ENCODE measurements at places on chromosomes 5 and 9. TPM values are rescaled to one million over a fixed set of nuclear protein-coding genes. Genes with fewer than 3 reads are reported as not detected.

GRCh38 chr5:147464211-147464610 is 45.7 kb downstream of the DPYSL3 start:
- peaks cover 33% of the 10 kb centered on the region for H3K4me1 ChIP-seq
- no peak for DNase-seq
- no peaks in the 10 kb centered on the region for H3K36me3 ChIP-seq
- H3K4me3 ChIP-seq = no peak overlapping the region
- no peaks in the 10 kb centered on the region for H3K27me3 ChIP-seq
- H3K27ac ChIP-seq = no peak overlapping the region

DNA sequence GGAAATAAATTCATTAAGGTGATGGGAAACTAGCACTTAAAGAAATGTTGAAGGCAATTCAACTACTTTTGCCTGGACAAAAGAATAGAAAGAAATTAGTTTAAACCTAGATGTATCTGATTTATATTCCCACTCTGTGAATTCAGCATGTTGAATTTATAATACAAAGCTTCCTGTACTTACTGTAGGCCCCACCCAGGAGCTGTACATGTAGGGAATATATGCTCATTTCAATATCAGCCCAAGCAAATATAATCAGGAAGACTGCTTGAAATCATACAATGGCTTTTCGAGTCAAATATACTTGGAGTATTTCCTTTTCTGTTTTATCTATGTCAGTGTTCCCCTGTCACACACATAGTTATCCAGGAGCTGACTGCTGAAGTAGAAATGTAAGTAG is 102.1 kb downstream of the OTULIN start:
- no peak for DNase-seq
- H3K4me1 ChIP-seq = peaks cover 35% of the 10 kb centered on the region
- H3K36me3 ChIP-seq = peaks cover 16% of the 10 kb centered on the region
- no peak overlapping the region for H3K4me3 ChIP-seq
- H3K27ac ChIP-seq = no peak overlapping the region

DNA sequence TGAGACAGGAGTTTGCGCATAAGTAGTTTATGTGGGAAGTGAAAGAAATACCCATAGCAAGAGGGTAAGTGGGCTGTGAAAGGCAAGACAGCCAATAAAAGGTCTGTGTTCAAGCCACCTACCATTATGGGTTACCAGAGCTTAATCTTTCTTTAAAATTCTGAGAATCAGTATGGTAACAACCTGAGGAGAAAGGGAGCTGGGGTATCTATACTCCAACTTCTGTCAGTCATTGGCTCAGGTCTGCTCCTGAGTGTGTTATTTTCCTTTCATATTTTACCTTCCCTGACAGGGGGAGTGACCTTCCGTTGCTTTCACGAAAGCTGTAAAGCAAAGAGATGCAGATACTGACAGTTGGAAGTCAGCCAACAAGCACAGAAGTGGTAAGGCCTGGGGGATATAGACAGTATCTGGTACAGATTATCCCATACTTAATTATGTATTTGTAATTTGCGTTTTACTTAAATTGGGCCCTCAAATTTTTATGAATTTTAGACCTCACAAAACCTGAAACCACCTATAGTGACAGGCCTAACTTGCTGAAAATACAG is 233.4 kb downstream of the RAB3C start:
- no peak for DNase-seq
- H3K4me1 ChIP-seq = no peaks in the 10 kb centered on the region
- H3K27ac ChIP-seq = no peak overlapping the region

DNA sequence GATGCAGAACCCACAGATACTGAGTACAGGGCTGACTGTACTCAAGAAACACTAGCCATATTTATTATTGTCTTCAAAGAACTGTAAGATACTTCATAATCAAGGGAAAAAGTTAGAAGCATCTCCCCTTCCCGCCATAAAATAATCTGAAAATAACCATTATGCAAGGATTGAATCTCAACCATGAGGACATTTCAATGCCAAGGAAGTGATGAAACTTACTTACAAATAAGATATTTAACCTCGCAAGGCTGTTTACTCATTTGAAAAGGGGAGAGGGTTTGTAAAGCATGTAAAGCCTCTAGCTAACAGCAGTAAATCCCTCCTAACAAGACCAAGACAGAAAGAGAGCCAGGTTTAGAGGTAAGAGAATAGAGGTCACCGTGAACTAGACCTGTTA is 6.3 kb downstream of the MYO10 start:
- no peak for DNase-seq
- no peak overlapping the region for H3K27ac ChIP-seq
- no peaks in the 10 kb centered on the region for H3K36me3 ChIP-seq
- H3K4me1 ChIP-seq = peaks cover 17% of the 10 kb centered on the region

Gene MAST4
- total RNA-seq = 55.7 TPM

- peak within 1 kb of the TSS; percentile 92 for H3K4me3 ChIP-seq
- no peaks in the 10 kb centered on the region for H3K27me3 ChIP-seq
- DNase-seq = peak; percentile 77
- H3K27ac ChIP-seq = peak within 1 kb of the TSS; percentile 90
Observed at GRCh38 chr5:442335-443238, at the start of gene EXOC3. EXOC3 (plus strand) TSS chr5:443176; CDS start chr5:446206, 3,030 bp downstream.

GRCh38 chr9:93569621-93570174 is 6.7 kb upstream of the PHF2 start:
- no peaks in the 10 kb centered on the region for H3K27me3 ChIP-seq
- H3K36me3 ChIP-seq = peaks cover 4% of the 10 kb centered on the region
- H3K27ac ChIP-seq = no peak overlapping the region
- no peak overlapping the region for H3K4me3 ChIP-seq
- H3K4me1 ChIP-seq = peaks cover 25% of the 10 kb centered on the region

DNA sequence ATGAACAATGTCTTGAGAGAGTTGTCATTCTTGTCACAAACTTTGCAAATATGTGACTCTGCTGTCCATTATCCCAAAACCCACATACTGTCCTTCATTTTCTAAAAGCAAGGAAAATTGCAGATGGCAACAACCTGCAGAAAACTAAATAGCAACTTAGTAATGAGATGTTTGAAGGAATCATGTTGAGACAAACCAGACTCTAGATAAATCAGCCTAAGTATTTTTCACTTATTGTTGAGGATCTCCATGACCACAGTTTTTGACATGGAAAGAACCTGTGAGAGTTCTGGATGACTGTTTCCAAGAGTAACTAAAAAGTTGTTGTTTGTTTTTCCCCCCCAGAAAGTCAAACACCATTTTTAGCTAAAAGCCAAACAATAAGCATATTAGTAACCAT is 535.2 kb upstream of the ZNF608 start:
- no peaks in the 10 kb centered on the region for H3K4me1 ChIP-seq
- no peaks in the 10 kb centered on the region for H3K36me3 ChIP-seq

Gene CCL21
- 6.2 TPM for total RNA-seq

DNA sequence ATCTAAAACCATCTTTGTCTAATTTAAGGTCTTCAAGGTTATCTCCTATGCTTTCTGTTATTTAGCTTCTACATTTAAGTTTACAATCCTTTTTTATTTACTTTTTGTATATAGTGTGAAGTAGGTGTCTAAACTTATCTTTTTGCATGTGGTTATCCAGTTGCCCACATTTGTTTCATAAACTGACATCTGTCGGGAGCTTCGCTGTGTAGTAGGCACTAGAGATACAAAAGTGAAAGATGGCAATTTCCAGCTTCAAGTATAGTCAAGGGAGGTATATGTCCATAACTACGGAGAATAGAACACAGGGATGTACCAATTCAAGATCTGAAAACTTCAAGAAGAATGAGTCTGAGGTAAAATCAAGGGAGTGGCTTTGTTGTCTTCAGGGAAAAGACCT is 38.7 kb upstream of the ELL2 start:
- no peak for DNase-seq
- H3K27me3 ChIP-seq = no peaks in the 10 kb centered on the region
- H3K4me3 ChIP-seq = no peak overlapping the region
- no peak overlapping the region for H3K27ac ChIP-seq
- H3K4me1 ChIP-seq = no peaks in the 10 kb centered on the region
- no peaks in the 10 kb centered on the region for H3K36me3 ChIP-seq

Gene TGFBR1
- total RNA-seq = 12.3 TPM

Gene TAF11L11
- not detected for total RNA-seq

GRCh38 chr9:121743441-121744001 is 92.1 kb downstream of the DAB2IP start:
- H3K36me3 ChIP-seq = no peaks in the 10 kb centered on the region
- H3K4me1 ChIP-seq = peaks cover 99% of the 10 kb centered on the region
- peak; percentile 87 for DNase-seq
- H3K27ac ChIP-seq = peak overlapping the region; percentile 99
- no peaks in the 10 kb centered on the region for H3K27me3 ChIP-seq

- H3K4me3 ChIP-seq = no peak overlapping the region
- DNase-seq = no peak
- no peak overlapping the region for H3K27ac ChIP-seq
- H3K4me1 ChIP-seq = no peaks in the 10 kb centered on the region
- no peaks in the 10 kb centered on the region for H3K36me3 ChIP-seq
Observed at GRCh38 chr9:113853333-113853732, 22.8 kb upstream of the ZNF618 start.

DNA sequence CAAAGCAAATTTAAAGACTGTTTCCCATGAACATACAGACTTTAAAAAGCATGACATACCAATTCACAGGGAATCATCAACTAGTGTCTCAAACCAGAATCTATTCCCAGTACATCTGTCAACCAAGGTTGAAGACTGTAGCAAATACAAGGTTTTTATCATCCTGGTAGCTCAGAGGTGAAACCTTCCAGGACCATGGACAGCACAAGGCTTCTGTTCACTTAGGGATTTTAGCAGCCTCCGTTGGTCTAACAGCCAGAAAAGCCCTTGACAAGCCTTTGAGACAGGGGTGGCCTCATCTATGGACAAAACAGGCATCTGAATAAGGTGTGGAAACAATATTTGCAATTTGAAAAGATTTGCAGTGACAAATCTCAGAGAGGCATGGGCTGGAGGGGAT is 119.0 kb downstream of the TRIM32 start:
- no peaks in the 10 kb centered on the region for H3K36me3 ChIP-seq
- H3K4me3 ChIP-seq = no peak overlapping the region
- no peak for DNase-seq
- H3K4me1 ChIP-seq = no peaks in the 10 kb centered on the region

DNA sequence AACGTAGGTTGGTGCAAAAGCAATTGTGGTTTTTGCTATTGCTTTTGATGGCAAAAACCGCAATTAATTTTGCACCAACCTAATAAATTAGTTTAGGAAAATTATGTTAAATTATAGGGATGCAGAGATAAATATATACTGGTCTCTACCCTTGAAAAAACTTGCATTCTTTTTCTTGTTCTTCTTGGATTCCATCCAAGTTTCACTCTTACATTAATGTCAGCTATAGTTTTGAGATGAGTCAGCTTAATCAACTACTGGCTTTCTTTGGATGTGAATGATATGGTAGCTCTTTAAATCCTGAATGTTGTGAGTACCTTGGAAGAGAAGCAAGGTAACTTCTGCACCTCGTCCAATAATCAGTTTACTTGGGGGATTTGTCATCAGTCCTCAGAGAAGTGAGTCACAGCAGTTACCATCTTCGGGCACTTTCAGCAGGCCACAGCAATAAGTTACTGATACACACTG is 549.0 kb upstream of the ZNF608 start:
- H3K4me3 ChIP-seq = no peak overlapping the region
- DNase-seq = no peak
- H3K27ac ChIP-seq = no peak overlapping the region
- H3K27me3 ChIP-seq = no peaks in the 10 kb centered on the region

- H3K27ac ChIP-seq = no peak overlapping the region
- no peak overlapping the region for H3K4me3 ChIP-seq
- H3K27me3 ChIP-seq = no peaks in the 10 kb centered on the region
- H3K36me3 ChIP-seq = no peaks in the 10 kb centered on the region
Observed at GRCh38 chr9:110541950-110542349, 37.6 kb downstream of the SVEP1 start.

Gene GADD45G
- 44.5 TPM for total RNA-seq

- H3K27me3 ChIP-seq = no peaks in the 10 kb centered on the region
- peaks cover 11% of the 10 kb centered on the region for H3K4me1 ChIP-seq
- no peak for DNase-seq
- no peak overlapping the region for H3K4me3 ChIP-seq
- H3K27ac ChIP-seq = no peak overlapping the region
- peaks cover 66% of the 10 kb centered on the region for H3K36me3 ChIP-seq
Observed at GRCh38 chr9:27549196-27549755, 19.7 kb upstream of the MOB3B start.

DNA sequence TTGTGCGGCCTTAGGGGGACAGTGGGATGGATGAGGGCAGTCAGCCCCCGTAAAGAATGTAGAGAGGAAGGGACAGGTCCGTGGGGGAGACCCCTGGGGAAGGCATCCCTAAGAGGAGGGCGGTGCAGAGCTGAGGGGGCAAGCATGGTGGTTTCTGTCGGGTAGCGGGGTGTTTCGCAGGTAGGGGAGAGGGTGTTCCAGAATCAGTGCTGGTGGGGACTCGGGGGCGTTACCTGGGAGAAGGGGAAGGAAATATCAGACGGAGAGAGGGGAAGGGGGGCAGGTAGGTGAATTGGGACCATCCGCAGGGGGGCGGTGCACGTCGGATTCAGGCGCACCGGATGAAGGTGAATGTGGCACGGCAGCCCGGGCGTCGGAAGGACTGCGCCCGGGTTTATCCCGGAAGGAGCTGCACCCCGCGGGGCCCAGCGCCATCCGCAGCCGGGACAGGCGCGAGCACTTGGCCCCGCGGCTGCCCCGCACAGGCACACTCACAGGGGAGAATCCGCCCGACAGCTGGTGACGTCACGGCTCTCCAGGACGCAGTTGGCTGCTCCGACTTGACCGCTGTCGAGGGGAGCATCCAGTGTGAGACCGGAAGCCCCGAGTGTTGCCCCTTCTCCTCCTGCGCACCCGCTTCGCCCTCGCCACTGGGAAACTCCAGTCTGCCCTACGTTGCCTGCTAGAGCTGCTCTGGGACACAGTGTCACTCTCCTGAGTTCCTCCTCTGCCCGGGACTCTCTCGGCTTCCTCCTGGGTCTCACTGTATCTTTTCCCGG is 1.3 kb downstream of the CD72 start:
- H3K27me3 ChIP-seq = peaks cover 25% of the 10 kb centered on the region
- peaks cover 12% of the 10 kb centered on the region for H3K4me1 ChIP-seq
- no peaks in the 10 kb centered on the region for H3K36me3 ChIP-seq

Gene PCDHGB2
- 8.8 TPM for total RNA-seq

Gene NR4A3
- 6.2 TPM for total RNA-seq

DNA sequence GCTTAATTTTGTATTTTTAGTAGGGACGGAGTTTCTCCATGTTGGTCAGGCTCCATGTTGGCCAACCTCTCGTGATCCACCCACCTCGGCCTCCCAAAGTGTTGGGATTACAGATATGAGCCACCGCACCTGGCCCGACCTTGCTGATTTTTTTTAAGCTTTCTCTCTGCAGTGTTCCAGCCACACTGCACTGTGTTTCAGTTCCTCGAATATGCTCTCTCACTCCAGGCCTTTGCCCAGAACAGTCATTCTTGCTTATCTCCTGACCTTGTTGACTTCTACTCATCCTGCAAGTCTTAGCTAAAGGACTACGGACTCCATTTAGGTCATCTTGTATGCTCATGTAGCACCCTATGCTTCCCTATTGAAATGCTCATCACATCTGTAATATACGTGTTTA is 3.3 kb downstream of the SNAPC3 start:
- H3K36me3 ChIP-seq = peaks cover 27% of the 10 kb centered on the region
- no peak overlapping the region for H3K4me3 ChIP-seq
- peak overlapping the region; percentile 27 for H3K27ac ChIP-seq

Gene GPR150
- 0.14 TPM for total RNA-seq
